ENCODE measurements at places on chromosomes 11 and 22. TPM values are rescaled to one million over a fixed set of nuclear protein-coding genes. Genes with fewer than 3 reads are reported as not detected.

DNA sequence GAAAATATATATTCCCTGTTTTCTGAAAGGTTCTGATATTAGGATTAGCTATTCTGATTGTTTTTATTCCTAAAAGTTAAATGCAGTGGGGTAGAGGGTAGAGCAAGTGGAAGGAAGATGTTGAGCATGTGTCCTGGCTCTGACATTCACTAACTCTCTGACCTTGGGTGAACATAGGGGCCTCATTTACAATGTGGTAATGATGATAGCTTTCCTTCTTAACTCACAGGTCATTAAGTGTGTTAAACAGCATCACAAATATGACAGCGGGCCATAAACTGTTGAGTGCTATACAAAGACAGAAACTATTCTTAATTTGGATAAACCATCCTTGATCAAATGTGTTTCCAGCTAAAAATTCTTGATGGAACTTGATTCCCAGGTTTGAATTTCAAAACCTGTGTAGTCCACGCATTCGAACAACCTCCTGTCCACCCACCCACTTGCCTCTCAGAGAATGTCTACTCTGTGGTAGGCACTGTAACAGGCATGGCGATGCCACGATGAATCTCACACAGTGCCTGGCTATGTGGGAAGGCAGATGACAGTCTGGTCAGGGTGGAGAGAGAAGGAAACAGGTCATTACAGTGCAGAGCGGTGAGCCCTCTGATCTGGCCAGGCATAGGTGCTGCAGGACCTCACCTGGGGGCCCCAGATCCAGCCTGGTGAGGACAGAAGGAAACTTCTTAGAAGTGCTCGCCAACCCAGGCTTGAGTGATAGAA lies 19.3 kb upstream of the PEX26 start:
- DNase-seq: no peak

The TESMIN gene
- polyA plus RNA-seq: 19.3 TPM

GRCh38 chr22:29988719-29989118 lies 91.5 kb upstream of the HORMAD2 start:
- no peak for DNase-seq

The ACTN3 gene
- 1.1 TPM for polyA plus RNA-seq

DNA sequence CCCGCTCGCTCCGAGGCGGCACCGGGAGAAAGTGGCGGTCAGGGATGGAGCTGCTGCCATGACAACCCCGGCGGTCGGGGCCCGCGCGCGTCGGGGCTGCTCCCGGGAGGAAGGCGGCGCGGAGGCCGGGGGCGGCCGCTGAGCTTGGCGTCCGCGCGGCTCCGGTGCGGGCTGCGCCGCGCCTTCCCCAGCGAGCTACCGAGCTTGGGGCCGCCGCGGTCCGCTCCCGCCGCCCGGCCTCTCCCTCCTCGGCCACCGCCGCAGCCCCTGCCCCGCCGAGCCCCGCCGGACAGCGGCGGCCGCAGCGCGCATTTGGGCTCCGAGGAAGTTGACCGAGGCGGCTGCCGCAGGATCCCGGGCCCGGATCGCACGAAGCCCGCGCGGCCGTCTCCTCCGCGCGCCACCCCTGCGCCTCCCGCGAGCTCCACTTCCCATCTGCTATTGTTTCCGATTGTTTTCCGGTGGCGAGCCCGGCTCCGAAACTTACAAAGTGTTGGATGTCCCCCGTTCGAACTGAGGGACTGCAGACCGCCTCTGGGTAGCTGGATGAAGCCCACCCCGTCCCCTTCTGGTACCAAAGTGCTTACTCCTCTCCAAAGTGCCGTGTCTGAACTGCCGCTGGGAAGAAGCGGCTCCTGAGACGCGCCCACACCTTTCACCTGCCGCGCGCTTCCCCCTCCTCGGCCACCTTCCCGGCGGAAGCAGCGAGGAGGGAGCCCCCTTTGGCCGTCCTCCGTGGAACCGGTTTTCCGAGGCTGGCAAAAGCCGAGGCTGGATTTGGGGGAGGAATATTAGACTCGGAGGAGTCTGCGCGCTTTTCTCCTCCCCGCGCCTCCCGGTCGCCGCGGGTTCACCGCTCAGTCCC lies 540.3 kb downstream of the NTM start:
- no peak for DNase-seq

The NCAM1 gene
- polyA plus RNA-seq: 87.3 TPM

All from left kidney (tissue), 8 donors.